ENCODE measurements at places on chromosomes 3 and 15. TPM values are rescaled to one million over a fixed set of nuclear protein-coding genes. Genes with fewer than 3 reads are reported as not detected.

AMOTL2 gene
- total RNA-seq, result 71.9 TPM

GRCh38 chr3:190122198-190122771, 1.6 kb upstream of the P3H2 start:
- DNase-seq, result peak; percentile 84

- DNase-seq, result no peak
These were observed 59.3 kb upstream of the COL6A6 start for GRCh38 chr3:130457671-130458070.

NPAP1 gene
- total RNA-seq, result not detected

All from M059J (cell line).